ENCODE measurements at places on chromosomes 12 and 14. TPM values are rescaled to one million over a fixed set of nuclear protein-coding genes. Genes with fewer than 3 reads are reported as not detected.

The PELI2 gene
- 0.28 TPM for total RNA-seq

The RBP5 gene
- total RNA-seq = not detected

The KRT85 gene
- total RNA-seq = not detected

The HRK gene
- 0.44 TPM for total RNA-seq

The MIPOL1 gene
- total RNA-seq = 12.8 TPM

The SYNDIG1L gene
- total RNA-seq = not detected

All from Panc1 (cell line).